ENCODE measurements at places on chromosomes 3 and 15.

DNA sequence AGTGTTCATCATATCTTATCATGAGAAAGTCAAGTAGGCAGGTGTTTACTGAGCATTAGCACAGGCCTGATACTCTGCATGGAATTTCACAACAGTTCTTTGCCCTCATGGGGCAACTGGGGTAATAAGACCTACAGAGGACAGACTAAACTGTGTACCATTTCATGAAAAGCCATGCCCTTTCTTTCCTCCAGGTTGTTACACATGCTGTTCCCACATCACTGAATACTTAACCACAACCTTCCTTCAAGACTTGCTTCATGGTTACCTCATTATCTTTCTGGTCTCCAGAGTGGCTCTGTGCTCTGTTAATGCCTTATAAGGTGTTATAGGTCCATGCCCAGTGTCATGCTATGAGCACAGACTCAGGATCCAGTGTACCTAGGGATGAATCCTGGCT lies 28.2 kb upstream of the RSL24D1 start:
- no peak for DNase-seq

GRCh38 chr3:101131767-101132166 lies 138.5 kb upstream of the ABI3BP start:
- DNase-seq: no peak

DNA sequence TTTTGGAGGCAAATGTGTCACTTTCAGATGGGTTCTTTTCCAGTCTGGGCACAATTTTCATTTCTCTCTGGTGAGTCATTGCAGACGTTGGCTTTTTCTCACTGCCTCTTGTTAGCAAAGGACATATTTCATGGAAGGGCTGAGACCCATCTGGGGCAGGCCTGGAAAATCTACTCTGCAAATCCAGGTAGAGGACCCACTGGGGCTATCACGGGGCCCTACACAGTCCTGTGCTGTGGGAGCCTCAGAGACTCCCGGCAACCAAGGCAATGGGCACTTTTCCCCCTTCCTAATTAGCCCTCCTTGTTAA lies 58.0 kb downstream of the HRH1 start:
- no peak for DNase-seq

- no peak for DNase-seq
Measured at GRCh38 chr15:33310481-33311311, at the start of gene RYR3. Gene RYR3 (plus strand): TSS chr15:33310967. CDS start chr15:33311046, 79 bp downstream.

DNA sequence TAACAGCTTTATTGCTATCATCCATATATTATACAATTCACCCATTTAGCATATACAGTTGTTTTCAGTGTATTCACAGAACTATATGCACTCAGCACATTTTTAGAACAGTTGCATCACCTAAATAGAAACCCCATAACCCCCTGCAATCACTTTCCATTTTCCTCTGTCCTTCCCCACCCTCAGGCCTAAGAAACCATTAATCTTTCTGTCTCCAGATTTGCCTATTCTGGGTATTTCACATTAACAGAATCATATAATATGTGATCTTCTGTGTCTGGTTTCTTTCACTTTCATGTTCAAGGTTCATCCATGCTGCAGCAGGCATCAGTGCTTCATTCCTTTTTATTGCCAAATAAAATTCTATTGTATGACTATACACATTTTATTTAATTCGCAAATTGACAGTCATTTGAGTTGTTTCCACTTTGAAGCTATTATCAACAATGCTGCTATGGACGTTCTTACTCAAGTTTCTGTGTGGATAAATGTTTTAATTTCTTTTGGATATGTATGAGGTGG lies 39.8 kb downstream of the ADAMTS17 start:
- no peak for DNase-seq

GRCh38 chr3:138888560-138888959 lies 53.8 kb upstream of the PIK3CB start:
- DNase-seq: no peak

DNA sequence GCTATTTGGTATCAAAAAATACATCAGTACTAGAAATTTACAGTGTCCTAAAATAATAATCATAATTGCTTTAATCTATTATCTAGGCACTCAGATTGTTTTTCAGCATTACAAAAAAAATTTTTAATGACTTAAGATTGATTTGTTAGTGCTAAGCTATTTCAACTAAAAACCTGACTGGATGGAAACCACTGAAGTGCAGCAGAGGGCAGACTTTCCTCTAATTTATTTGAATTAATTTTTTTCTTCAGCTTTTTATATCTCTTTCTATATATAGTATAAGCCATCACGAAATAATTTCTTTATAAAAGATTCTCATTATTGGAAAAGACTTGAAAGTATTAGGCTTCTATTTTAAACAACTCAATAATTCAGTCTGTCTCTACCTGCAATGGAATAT lies 131.4 kb downstream of the IQCH start:
- DNase-seq: no peak

GRCh38 chr3:179000144-179000543 lies 71.5 kb downstream of the ZMAT3 start:
- DNase-seq: no peak

DNA sequence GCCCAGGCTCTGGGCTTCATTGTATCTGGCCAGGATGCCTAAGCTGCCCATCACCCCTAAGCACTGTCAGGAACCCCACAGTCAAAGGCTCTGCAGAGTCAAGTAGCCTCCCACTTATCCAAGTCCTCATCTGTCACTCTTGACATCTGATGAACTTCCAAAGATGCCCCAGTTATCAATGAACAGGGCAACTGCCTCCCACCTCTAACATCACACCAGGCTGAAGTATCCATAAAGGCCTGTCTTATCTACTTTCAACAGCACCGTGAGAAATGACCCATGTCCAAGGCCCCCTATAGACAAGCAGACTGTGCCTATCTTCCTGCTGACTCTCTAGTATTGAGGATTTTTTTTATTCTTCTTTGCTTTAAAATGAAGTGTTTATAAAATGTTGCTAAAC lies 56.4 kb downstream of the TRIM69 start:
- no peak for DNase-seq

DNA sequence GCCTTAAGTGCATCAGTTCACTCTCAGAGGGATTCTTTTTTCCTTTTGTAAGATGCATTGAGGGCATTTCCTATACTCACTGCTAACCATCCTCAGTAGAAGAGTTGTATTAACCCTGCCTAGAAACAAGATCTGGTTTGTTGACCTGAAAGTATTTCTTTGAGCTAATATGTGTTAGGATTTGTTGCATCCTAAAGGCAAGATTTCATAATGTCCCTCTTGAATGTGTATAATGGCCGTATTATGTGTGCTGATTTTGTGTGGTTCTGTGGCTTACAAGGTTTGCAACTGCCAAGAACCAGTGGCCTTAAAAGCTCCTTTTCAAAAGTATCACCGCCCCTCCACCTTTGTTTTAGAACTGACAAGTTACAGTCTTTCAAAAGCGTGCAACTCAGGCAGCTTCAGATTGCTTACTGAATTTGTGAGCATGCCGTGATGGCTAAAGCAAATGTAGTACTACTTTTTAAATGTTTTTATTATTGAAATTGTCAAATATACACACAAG lies 182.0 kb upstream of the BHLHE40 start:
- no peak for DNase-seq

DNA sequence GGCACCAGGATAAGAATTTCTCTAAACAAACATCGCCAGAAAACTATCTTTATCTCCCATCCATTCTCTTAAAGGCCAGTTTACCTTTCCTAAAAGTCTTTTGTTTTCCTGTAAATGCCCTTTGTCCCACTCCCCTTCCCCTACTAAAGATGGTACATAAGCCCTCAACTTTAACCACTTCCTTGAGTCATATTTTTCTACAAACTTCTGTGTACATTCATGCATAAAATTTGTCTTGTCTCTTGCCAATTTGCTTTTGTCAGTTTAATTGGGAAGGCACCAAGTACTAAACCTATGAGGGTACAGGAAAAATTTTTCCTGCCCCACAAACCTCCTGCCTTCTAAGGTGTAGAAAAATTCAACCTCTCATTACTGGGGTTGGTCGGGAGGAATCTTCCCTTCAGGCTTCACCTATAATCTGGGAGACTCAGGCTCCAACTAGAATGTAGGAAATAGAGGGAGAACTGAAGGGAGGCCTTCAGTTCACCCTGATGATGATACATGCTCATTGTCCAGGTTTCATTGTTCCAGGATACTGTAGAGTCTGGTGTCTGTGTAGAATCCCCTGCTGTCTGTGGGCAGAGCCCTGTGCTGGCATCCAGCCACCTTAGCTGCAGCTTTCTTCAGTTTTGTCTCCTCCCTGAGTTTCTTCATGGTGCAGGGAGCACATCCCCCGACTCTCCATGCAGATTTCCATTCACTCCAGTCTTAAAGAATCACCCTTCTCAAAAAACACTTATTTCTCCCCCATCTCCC lies 53.2 kb downstream of the CD200R1L start:
- no peak for DNase-seq

GRCh38 chr3:66029443-66029842 lies 9.3 kb downstream of the MAGI1 start:
- no peak for DNase-seq

GRCh38 chr3:126972866-126973265 lies 10.0 kb upstream of the PLXNA1 start:
- no peak for DNase-seq

DNA sequence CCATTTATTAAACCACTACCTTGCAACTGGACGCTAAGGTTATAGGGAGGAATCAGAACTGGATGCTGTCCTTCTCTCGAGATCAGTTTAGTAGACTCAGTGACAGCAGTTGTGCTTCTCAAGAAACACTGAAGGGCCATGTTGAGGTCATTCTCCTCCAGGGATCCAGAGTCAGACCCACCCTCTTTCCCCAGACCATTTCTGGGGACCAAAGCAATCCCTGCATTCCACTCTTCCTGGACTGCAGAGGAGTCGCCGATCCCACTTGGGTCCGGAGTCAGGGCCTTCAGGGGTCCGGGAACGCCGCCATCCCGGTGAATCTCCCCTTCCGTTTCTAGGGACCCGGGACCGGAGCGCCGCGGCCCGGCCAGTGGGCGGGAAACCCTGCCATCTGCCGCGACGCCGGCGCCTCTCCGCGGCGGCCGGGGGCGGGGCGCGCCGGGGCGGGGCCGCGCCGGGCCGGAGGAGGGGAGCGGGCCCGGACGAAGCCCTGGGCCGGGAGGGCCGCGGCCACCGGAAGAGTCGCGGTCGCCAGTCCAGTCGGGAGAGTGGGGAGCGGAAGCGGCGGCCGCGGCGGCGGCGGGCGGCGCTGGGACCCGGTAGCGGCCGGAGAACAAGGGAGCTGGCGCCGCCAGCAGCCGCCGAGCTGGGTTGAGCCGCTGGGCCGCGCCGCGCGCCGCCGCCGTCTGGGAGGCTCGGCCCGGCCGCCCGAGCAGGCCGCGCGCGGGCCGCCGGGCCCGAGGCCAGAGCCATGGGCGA lies at the start of gene DVL3:
TSS of gene DVL3 (plus strand) at position 493 of the 759 bp plus-strand sequence. CDS start at position 752, 259 bp downstream.
- peak; percentile 83 for DNase-seq

DNA sequence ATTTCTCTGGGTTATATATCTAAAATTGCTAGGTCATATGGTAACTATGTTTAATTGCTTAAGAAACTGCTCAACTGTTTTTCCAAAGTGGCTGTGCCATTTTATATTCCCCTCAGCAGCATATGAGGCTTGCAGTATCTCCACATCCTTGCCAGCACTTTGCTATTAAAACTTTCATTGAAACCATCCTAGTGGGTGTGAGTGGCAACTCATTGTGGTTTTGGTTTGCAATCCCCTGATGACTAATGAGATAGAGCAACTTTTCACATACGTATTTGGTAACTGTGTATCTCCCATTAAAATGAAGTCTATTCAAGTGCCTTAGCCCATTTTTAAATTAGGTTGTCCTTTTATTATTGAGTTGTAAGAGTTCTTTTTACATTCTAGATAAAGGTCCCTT lies 17.3 kb downstream of the KPNA1 start:
- DNase-seq: no peak

- DNase-seq: peak; percentile 74
Measured at GRCh38 chr3:24237971-24238706, 256.5 kb downstream of the THRB start.

- DNase-seq: no peak
Measured at GRCh38 chr3:20842594-20843436, 656.8 kb upstream of the SGO1 start.

GRCh38 chr3:50971487-50971924 lies 296.8 kb downstream of the DOCK3 start:
- peak; percentile 44 for DNase-seq

DNA sequence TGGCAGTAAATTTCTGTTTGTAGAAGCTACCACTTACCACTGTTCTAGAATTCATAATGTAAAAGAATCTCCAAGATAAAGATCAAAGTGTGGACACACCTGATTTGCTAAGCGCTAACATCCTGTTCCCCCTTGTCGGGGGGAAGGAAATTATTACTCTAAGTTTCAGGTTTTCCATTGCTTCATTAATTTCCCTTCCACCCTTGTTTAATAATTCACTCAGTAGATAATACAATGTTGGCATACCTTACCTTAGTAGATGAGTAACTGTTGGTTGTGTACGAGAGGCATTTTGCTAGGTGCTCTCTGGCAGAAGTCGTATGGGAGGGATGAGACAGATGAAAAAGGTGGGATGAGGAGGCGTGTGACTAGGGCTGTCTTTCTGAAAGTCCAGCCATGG lies 641.2 kb upstream of the ARRDC4 start:
- no peak for DNase-seq

DNA sequence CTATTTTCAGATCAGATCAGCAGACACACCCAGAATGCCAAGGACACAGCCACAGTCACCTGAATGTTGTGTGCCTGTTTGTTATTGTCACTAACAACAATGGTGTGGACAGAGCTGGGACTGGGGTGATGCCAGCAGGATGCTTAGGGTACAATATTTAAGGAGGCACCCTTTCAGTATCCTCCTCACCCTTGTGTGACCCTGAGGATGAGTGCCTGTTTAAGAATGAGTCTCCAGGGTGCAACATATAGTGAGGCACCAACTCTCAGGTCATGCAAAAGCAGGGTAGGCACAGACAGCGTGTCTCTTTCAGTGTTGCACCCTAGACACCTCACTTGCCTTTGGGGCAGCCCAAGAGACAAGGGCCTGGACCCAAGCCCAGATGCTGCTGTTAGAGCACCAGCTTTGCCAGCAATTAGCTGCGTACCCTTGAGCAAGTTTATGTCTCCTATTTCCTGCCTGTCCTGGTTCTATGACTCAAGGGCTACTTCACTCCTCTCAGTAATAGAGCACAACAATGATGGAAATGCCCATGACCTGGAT lies 122.6 kb downstream of the AQP9 start:
- DNase-seq: no peak

DNA sequence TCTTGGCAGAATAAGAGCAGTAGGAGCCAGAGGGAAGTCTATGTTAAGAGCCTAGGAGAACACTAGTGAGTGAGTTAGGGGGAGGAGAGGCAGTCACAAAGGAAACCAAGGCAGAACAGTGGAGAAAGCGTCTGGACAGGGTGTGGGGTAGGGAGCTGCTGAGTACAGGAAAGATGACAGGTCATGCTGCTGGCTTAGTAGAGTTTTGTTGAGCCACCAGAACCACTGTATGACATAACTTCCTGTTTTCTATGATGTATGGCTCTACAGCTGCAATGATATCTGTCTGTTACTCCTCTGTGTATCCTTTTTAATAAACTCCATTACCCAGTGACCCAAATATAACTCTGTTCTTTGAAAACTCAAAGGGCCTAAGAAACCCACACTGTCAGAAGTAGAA lies 10.6 kb upstream of the STT3B start:
- no peak for DNase-seq

GRCh38 chr15:40275954-40276353 lies 6.9 kb downstream of the ANKRD63 start:
- DNase-seq: no peak

GRCh38 chr3:159904455-159904854 lies 84.2 kb upstream of the IL12A start:
- DNase-seq: no peak

Data from NCI-H146 (cell line).